Tibial nerve (tissue), 4 donors: ENCODE measurements at places on chromosomes 2 and 18.

- DNase-seq: no peak
Measured at GRCh38 chr2:145751155-145751554, 1231.2 kb upstream of the ZEB2 start.

- no peak for DNase-seq
Measured at GRCh38 chr2:76316691-76317090, 606.0 kb upstream of the GCFC2 start.

DNA sequence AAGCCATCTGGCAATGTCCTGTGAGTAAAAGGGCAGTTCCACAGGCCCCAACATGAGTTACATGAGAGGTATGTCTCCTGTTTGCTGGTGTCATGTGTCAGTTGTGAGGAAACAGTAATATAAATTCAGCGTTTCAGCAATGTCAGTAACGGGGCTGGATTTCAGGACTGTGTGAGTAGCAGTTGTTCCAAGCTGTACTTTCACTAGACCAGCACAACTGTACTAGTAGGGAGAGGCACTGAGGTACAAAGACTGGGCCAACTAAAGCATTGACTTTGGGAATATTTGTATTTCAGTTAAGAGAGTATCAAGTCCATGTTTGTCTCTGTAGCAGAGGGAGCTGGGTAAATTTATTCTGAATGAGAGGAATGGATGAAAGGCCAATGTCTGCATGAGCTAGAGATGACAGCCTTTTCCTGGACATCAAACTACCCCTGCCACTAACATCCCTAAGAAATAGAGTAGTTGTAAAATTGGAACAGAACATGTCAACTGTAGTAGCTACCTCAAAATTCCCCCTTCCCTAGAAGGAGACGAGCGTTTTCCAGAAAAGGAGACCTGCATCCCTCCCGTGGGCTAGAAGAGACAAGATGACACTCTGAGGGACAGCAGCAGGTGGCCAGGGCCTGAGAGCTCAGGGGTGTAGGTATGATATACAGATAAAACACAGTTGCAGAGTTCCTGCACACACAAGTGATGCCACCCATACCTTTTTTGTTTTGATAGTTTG is 24.4 kb downstream of the EIF4E2 start:
- no peak for DNase-seq

DNA sequence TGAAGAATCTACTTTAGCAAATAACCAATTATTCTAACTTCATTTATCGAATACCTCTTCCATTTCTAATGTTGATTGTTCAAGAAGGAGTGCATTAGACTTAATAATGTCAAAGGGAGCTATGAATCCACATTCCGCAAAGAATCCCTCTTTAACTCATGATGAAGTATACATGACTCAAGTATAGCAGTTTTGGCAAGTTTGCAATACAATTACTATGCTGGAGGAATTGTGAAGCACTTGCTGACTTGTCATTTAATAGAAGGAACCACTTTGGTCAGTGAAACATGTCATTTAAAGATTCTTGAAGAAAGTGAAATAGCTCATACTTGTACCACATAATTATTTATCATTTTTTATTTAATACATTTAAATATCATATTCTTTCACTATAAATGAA is 125.1 kb downstream of the SLC39A10 start:
- no peak for DNase-seq

- no peak for DNase-seq
Measured at GRCh38 chr2:135657806-135658582, 83.7 kb upstream of the UBXN4 start.

DNA sequence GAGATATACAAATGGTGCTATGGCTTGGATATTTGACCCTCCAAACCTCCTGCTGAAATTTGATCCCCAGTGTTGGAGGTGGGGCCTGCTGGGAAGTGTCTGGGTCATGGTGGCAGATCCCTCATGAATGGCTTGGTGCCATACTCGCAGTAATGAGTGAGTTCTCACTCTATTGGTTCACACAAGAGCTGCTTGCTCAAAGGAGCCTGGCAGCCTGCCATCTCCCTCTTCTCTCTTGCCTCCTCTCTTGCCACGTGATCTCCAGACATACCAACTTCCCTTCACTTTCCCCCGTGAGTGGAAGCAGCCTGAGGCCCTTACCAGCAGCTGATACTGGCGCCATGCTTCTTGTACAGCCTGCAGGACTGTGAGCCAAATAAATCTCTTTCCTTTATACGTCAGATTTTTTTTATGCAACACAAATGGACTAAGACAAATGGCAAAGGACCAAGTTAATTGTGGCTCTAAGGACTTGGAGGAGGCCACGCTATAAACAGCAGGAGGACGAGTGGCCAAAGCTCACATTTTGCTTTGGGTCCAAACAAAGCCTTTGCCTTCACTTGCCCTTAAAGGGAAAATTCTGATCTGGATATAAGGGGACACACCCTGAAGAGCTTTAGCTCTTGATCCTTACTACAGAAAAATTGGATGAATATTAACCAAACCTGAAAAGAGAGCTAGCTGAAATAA is 214.7 kb downstream of the SS18 start:
- DNase-seq: no peak

- DNase-seq: no peak
Measured at GRCh38 chr2:233413559-233414272, 59.4 kb downstream of the DGKD start.

GRCh38 chr2:1487758-1488157 is 74.5 kb downstream of the TPO start:
- no peak for DNase-seq

DNA sequence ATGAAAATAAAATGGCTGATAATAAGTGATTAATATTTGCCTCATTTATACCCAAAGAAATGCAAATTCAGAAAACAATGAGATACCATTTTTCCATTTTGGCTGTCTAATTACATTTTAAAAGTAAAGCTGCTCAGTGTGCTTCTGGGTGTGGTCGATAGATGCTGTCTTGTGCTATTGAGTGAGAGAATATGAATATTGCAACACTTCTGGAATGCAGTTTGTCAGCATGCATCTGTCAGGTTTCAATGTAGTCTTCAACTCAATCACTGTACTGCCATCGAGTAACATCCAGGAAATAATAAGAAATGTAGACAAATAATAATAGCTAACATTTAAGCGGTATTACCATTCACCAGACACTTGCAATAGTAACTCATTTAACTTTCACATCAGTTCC is 3.9 kb downstream of the IL18R1 start:
- DNase-seq: no peak

- no peak for DNase-seq
Measured at GRCh38 chr2:37674946-37675345, 3.5 kb upstream of the CDC42EP3 start.

DNA sequence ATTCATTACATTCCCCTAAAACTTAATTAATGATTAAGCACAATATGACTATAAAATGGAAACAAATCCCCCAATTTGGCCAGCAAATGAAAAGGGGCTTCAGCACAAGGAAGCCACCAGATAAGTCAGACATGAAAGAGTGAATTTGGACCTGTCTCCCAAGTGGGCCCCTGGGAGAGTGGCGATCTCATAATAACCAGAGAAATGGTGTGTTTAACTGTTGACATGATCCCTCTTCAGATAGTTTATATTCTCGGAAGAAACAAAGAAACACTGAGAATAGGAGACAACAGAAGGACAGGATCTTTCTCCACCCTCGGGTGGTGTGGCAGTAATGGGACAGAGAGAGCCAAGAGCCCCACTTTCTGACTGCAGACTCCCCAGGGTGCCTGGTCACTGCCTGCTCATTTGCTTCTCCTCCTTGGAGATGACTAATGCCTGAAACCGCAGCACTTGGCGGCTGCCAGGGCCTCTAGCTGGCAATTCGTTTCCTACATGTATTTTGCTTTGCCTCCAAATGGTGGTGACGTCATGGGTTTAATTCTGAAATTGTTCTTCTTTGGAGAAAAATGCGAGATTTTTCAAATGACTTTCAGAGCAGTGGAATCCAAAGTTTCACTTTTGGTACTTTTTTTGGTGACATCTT is 46.4 kb upstream of the SPP2 start:
- DNase-seq: no peak

- DNase-seq: no peak
Measured at GRCh38 chr2:37295469-37296073, 29.1 kb downstream of the PRKD3 start.

GRCh38 chr2:190270298-190270697 is 49.3 kb downstream of the HIBCH start:
- no peak for DNase-seq

DNA sequence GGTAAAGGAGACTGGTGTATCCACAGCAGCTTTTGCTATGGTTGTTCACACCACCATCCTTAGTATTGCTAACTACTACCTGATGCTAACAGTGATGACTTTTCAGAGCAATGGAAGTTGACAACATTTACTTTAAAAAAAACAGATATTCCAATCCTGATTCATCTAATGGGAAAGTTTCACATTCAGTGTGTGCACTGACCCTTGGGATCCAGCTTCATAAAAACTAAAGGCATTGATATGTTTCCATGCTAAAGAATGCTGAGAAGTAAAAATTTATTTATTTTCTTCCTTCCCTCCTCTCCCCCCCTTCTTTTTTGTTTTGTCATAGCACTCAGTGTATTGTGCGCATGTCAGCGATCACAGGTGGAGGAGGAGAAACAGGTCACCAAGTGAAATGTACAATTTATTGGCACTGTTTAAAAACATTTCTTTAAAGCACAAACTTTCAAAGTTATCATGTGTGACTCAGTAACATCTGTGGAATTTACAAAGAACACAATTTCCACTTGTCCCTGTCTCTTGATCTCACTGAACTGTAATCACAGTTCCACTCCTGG is 229.9 kb downstream of the ALK start:
- DNase-seq: no peak

GRCh38 chr2:133760376-133760775 is 192.1 kb upstream of the NCKAP5 start:
- DNase-seq: no peak
